ENCODE measurements at places on chromosomes 6 and 20.
A peak's percentile ranks its signal among the peaks of the same experiment; 100 is the strongest.

DNA sequence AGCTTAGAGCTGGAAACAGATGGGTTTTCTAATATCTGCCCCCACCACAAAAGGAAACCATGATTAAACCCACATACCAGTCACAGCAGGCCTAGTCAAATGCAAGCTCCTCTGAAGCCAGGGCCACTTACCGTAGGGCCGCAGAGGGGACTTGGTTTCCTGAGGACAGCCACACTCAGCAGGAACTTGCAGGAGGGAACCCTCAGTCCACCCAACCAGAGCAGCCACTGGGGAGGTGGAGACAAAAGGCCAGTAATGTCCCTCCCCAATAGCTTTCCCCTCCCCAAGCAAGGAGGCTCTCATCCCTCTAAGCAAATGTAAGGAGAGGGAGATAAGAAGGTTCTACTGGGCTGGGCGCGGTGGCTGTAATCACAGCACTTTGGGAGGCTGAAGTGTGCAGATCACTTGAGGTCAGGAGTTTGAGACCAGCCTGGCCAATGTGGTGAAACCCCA, 384.4 kb upstream of the JARID2 start:
- no peak for DNase-seq

DNA sequence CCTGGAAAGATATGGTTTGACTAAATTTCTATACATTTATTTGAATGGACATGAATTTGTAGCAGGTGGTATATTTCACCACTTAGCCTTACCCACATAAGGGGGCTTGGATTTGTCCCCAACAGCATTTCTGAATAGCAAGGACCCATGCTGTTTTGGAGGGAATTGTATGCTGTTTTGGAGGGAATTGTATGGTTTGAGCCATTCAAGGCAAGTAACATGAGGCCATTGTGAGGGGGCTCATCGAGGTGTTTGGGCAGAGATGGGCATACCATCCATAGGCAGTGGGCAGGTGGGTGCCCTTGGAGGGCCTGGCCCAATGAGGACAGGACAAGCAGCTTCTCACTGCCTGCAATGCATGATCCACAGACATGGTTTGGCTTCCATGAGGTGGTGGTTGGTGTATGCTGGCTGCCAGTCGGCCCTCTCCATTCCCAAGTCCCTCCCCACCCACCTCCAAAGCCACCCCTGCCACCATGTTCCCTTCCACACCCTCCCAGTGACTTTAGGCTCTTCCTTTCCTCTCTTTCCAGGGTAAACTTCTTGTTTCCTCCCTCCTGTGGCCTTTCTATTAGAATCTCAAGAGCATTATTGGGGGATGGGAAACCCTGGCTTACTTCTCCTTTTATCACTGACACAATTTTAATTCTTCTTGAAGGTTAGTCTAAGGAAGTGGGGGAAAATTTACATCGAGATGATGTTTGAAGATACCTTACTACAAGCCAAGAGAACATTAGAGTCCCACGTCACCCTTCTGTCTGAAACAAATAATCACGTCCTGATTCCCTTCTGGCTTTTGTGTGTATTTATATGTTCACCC, 13.2 kb upstream of the PXDC1 start:
- DNase-seq, result no peak

DNA sequence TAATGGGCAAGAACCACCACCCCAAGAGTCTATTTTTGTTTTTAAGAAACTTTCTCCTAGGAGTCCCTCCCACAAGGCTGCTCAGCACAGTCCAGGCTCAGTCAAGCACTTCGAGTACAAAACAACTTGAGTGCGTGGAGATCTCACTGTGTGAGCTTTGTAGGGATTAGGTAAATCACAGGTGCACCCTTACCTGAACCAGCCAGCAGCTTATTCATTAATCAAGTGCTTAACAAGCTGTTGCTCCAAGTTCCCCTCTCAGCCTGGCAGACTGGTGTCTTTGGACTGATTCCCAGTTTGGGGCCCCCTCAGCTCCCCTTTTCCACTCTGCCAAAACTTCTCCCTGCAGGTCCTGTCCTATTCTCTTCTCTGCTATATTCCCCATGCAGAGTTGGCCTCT, 133.1 kb downstream of the LY86 start:
- DNase-seq, result no peak

DNA sequence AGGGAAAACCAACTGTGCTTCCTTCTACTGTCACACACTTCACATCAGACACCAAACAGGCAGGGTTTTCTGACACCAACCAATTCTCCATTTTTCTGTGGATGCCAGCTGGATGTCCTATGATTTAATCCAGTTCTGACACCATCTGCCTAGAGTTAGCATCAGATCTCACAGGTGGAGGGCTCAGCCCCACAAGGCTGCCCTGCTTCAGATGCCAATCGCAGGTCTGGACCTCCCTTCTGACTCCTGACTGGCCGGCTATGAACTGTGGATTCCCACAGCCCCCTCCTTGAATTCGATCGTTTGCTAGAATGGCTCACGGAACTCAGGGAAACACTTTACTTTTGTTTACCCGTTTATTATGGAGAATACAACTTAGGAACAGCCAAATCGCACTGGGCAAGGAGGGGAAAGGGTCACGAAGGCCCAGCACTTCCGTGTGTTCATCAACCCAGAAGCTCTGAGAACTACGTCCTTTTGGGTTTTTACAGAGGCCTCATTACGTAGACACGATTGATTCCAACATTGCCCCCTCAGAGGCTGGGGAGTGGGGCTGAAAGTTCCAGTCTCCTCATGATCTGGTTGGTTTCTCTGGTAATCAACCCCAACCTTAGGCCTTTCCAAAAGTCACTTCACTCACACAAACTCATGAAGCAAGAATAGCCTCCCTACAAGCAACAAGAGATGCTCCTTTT, 25.4 kb upstream of the MAS1 start:
- no peak for DNase-seq

DNA sequence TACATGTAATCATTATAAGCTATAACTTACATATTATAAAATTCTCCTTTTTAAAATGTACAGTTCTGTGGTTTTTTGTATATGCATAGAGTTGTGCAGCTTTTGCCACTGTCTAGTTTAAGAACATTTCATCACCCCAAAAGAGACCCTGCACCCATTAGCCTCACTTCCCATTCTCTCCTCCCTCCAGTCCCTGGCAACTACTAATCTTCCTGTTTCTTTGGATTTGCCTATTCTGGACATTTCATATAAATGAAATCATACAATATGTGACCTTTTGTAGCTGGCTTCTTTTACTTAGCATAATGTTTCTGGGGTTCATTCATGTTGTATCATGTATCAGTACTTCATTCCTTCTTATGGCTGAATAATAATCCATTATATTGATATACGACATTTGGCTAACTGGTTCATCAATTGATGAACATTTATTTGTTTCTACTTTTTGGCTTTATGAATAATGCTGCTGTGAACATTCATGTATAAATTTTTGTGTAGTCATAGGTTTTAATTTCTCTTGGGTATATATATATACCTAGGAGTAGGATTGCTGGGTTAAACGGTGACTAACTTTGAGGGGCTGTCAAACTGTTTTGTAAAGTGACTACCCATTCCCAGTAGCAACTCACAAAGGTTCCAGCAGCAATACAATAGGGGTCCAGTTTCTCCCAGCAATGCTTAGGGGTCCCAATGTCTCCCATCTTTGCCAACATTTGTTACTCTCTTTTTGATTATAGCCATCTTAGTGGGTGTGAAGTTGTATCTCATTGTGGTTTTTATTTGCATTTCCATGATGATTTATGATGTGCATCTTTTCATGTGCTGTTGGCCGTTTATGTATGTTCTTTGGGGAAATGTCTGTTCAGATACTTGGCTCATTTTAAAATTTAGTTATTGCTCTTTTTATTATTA, 10.7 kb downstream of the PTPRA start:
- DNase-seq, result no peak

- no peak for DNase-seq
Measured at GRCh38 chr6:116265041-116265829, 11.4 kb upstream of the TSPYL4 start.

GRCh38 chr6:79898076-79898475, 49.3 kb downstream of the ELOVL4 start:
- DNase-seq, result no peak

GRCh38 chr6:16318538-16318937, 80.2 kb downstream of the GMPR start:
- peak; percentile 44 for DNase-seq

GRCh38 chr6:143782481-143782880, 60.7 kb upstream of the LTV1 start:
- no peak for DNase-seq

DNA sequence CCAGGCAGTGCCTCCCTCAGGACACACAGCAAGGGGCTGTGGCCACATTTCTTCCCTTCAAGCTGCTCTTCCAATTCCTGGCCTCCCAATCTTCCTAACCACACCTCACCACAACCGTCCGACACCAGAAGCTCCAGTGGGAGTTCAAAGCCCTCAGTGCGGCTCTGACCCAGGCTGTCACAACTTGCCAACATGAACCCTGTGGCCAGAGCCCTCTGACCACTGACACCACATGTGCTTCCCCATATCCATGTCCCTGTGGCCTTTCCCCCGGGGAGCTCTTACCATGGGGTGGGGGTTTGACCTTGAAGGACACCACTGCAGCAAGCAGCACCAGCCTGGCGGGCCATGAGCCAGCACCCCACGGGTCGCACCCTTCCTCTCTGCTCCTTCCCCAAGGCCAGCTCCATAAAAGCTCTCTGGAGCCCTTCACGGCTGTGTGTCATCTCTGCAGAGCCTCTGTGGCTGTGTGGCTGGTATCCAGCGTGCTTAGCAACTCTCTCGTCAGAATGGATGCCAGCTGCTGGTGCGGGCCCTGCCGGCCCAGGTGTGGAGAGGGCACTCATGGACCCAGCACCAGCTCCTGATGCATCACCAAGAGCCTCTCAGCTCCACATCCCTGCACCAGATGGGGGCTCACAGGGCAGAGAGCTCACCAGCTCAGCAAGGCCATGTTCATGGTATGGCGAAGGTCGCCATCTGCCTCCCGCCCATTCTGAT, 106.1 kb downstream of the PSMB1 start:
- no peak for DNase-seq

GRCh38 chr6:30207619-30208295, 5.4 kb downstream of the TRIM26 start:
- DNase-seq, result no peak

- no peak for DNase-seq
Measured at GRCh38 chr20:50009521-50010454, 27.0 kb downstream of the SNAI1 start.

- no peak for DNase-seq
Measured at GRCh38 chr6:82144007-82144851, 103.3 kb downstream of the IBTK start.

DNA sequence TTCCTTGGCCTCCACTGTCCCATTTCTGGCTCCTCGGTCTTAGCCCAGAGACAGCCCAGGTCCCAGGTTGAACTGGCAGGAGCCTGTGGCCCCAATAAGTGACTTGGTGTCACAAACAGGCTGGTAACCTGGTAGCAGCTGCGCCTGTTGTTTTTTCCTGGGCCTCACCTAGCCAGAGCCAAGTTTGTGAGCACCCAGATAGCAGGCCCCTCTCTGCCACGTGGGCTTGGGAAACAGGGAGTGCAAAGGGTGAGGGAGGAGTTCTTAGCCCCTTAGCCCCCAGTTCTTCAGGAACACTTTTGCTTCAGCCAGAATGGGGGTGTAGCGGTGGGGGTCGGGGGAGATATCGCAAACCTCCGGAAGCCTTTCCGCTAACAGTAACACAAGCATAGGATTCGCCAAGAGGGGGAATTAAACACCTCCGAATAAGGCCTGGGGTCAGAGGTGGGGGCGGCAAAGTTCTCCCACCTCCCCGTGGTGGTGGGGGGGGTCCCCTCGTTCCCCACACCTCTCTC, 760 bp downstream of the C6orf132 start:
- no peak for DNase-seq

DNA sequence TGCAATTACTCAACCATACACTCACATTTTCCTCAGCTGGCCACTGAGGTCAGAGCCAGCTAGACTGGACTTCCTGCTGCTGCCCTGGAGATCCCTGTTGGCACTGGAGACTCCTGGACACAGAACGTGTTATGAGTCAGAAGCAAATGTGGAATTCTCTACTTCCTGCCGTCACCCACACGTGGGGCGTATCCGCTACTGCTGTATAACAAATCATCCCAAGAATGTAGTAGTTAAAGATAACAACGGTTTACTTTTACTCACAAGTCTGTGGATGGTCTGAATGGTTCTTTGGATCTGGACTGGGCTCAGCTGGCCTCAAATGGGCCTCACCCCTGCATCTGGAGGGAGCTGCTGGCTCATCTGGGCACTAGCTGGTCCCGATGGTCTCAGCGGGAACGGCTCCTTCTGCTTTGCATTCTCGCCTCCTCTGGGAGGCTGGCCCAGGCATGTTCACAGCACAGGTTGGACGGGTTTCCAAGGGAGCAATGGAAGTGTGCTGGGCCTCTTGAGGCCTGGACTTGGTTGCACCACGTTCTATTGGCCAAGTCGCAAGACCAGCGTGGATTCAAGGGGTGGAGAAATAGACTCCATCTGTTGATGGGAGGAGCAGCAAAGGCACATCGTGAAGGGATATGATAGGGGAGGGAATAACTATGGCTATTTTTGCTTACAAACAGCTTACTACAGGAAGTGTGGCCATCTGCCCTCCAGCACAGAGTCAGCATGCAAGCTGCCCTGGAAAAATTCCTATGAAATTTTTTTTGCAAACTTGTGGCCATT, 118.5 kb downstream of the SNX5 start:
- DNase-seq, result no peak

- DNase-seq, result no peak
Measured at GRCh38 chr20:25517124-25517523, 68.2 kb downstream of the NINL start.

DNA sequence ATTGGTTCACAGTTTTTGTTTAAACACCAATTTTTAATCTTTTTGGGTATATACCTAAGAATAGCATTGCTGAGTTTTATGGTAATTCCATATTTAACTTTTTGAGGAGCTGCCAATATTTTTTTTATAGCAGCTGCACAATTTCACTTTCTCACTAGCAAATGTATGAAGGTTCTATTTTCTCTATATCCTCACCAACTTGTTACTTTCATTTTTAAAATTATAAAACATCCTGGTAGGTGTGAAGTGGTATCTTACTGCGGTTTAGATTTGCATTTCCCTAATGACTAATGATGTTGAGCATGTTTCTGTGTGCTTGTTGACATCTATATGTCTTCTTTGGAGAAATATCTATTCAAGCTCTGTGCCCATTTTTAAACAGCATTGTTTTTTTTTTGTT, 452.1 kb downstream of the GRIK2 start:
- no peak for DNase-seq

- DNase-seq, result no peak
Measured at GRCh38 chr6:53830366-53830765, 35.6 kb downstream of the LRRC1 start.

Measured in T-helper 2 cell treated with Interferon-gamma antibody and Interleukin-4, amounts not matched to agents 5 μg/mL and 100 μg/mL, for 36 hours (primary cell).